Left ventricle myocardium inferior (tissue), 1 donor: ENCODE measurements at places on chromosomes 5 and 9. TPM values are rescaled to one million over a fixed set of nuclear protein-coding genes. Genes with fewer than 3 reads are reported as not detected.

Gene SHISAL2B
- not detected for total RNA-seq

Gene LSM11
- total RNA-seq: 1.3 TPM

Gene ARHGEF39
- 0.27 TPM for total RNA-seq

Gene SCAMP1
- total RNA-seq: 29.2 TPM

Gene CSNK1G3
- 27.6 TPM for total RNA-seq

Gene ATP10B
- total RNA-seq: not detected

Gene MAMDC2
- total RNA-seq: 9.0 TPM

Gene TPD52L3
- not detected for total RNA-seq

Gene SIT1
- not detected for total RNA-seq

Gene TMEM141
- total RNA-seq: 71.4 TPM

Gene KCNN2
- total RNA-seq: 7.2 TPM

Gene CIZ1
- total RNA-seq: 74.9 TPM

Gene NAIP
- total RNA-seq: 5.4 TPM

Gene PTGES
- total RNA-seq: 1.9 TPM

Gene SH3RF2
- 376 TPM for total RNA-seq

Gene TMEM8B
- 17.5 TPM for total RNA-seq

Gene DOLPP1
- 9.4 TPM for total RNA-seq

- DNase-seq: no peak
Measured at GRCh38 chr5:147857302-147858129, 21.0 kb upstream of the SCGB3A2 start.

DNA sequence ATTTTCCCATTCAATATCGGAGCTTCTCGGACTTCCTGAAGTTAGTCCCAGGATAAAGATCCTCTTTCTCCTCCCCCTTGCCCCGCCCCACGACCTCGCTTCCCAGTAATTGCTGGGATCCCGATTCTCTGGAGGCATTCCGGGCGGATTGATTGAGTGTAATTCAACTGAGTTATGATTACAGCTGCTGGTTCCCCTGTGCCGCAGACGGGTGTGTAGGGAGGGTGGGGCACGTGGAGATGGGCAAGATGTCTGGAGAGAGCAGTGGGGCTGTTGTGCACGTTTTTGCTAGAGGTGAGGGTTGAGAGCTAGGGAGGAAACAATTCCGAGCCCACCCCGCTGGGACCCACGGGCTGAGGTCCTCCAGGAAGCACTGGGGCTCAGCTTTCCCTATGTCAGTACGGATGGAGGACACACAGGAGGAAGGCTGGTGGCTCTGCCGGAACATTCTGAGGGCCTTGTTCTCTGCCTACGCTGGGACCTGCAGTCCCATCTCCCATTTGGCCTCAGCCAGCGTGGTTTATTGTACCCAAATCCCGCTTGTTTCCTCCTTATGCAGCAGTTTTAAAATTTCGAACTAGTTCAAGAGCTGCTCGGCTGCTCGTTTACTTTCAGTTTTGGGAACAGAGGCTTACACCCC, 2.4 kb upstream of the DMRT2 start:
- no peak for DNase-seq

DNA sequence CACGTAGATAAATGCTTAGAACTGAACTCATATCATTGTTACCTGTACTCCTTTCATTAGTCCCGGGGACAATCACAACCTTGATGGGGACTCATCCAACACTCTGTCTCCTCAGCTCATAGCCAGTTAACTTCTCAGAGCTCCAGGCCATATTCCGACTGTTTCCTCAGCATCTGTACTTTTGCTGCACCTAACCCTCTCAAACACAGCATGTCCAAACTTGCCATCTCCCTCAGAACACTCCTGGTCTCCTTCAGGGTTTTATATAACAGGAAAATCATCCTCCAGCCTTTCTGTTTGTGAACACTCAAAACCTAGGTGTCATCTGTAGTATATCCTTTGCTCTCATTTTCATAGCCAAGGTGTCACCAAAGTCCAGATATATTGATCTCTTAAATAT, 150.5 kb downstream of the CDH6 start:
- DNase-seq: no peak

DNA sequence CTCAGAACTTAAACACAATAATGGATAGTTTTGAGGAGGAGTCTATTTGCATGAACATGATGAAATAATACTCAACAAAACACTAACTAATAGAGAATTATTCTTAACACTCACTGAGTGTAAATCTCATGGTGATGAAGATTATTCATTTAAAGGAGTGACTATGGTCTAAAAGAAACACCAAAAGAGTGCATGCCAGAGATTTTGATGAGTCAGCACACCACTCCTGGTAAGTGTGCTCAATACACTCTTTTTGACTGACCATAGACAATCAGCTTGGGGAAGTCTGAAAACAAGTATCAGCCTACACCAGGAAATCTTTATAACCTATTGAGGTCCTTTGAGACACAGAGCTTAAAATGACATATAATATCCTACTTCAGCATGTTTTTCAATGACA, 6.8 kb upstream of the FST start:
- DNase-seq: no peak

DNA sequence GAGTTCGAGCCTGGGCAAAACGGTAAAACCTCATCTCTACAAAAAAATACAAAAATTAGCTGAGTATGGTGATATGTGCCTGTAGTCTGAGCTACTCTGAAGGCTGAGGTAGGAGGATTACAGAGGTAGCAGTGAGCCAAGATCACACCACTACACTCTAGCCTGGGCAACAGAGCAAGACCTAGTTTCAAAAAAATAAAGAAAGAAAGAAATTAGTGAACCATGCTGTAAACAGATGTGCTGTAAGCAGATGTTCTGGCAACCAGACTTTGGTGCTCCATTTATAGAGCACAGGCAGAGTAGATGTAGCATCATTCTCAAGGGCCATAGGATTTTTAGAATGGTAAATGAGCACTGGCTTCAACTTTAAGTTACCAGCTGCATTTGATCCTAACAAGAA, 115.4 kb downstream of the ST8SIA4 start:
- no peak for DNase-seq

- no peak for DNase-seq
Measured at GRCh38 chr9:118596374-118597015, 772.7 kb downstream of the BRINP1 start.

- DNase-seq: no peak
Measured at GRCh38 chr5:132886064-132886823, 12.8 kb downstream of the LEAP2 start.

GRCh38 chr5:139787257-139787567, 8.4 kb upstream of the PSD2 start:
- no peak for DNase-seq

DNA sequence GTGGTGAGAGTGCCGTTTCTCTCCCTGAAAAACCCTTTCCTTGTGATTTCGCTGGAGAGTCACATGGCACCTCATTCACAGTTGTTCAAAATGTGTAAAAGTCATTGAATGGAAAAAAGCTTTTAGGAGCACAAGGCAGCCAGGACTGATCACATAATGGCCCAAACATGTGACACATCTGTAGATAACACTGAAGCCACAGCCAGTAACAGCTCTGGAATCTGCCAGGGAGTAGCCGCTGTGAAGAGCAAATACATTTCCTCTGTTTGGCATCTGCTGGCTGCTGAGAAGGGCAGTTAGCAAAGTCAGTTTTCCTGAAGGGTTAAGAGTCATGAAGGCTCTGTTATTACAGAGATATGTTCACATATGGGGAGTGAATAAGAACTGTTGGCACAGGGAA, 271.8 kb downstream of the NNT start:
- no peak for DNase-seq

DNA sequence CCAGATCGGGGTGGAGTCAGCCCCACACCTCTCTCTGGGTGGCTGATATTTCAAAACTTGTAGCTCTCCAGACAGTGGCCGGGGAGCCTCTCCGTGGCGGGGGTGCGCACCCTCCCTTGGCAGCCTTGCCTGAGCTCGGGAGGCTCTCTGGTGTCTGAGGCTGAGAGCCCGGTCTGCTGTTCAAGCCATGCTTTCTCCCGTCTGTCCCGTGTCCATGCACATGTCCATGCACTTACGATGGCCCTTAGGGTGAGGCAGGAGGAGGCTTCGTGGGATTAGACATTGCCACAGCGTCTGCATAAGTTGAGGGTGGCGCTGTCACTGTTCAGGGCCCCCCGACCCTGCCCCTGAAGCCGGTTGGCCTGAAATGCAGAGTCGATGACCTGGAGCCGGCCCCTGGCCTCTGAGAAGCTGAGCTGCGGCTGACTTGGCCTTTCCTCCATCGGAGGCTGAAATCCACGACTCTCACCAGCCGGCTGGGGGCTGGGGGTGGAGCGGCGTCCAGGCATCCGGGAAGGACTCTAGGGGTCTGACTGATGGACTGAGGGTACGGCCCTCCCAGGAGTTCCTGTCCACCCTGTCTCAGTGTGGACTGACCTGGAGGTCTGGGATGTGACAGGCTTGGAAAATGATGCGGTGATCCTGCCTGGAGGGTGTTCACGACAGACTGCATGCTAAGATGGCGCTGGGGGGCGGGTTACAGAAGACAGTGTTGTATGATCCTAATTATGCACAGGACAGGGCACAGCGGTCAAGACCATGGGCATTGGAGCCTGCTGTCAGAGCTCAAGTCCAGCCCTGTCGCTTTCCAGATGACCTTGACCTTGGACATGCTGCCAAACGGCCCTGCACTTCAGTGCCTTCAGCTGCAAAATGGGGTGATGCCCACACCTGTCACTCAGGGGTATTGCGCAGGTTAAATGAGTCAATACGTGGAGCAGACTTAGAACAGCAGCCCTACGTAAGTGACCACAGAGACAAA, 18.3 kb upstream of the SLC2A6 start:
- no peak for DNase-seq

DNA sequence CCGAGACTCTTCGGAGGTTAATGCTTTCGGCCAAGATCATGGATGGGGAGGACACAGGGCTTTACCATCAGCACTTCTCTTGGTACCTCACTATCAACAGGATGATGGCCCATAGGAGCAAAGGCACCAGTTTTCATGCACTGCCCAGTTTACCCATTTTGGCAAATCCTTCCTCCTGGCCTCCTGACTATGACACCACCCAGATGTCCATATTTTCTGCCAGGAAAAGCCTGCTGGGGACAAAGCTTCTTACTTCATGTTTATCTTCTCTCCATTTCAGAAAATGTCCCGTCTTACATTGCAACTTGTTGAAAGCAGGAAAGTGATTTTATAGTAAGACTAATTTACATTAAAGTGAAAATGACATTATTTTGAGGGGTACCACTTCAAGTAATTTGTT, 61.4 kb upstream of the GAS1 start:
- DNase-seq: no peak

GRCh38 chr5:154253807-154254206, 63.3 kb downstream of the GALNT10 start:
- no peak for DNase-seq

- no peak for DNase-seq
Measured at GRCh38 chr9:98610711-98611110, 98.0 kb downstream of the GABBR2 start.

- DNase-seq: no peak
Measured at GRCh38 chr5:178241688-178242231, 9.2 kb upstream of the PHYKPL start.

DNA sequence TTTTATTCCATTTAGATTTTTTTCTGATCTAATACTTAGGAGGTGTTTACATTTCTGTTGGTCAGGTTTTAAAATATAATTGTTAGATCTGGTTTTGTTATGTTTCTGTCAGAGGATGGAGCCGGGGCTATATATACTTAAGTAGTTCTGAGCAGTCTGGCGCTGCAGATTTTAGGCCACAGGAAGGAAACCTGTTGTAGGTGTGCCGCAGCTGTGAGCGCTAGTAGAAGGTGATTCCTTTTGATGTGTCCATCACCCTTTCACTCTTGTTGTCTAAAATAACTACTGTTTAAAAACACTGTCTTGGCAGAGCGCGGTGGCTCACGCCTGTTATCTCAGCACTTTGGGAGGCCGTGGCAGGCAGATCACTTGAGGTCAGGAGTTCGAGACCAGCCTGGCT, 17.0 kb downstream of the ZBTB34 start:
- DNase-seq: no peak

GRCh38 chr5:179061025-179061424, 852 bp downstream of the ZNF354C start:
- no peak for DNase-seq

- DNase-seq: no peak
Measured at GRCh38 chr5:33527696-33528095, 86.9 kb downstream of the TARS1 start.

DNA sequence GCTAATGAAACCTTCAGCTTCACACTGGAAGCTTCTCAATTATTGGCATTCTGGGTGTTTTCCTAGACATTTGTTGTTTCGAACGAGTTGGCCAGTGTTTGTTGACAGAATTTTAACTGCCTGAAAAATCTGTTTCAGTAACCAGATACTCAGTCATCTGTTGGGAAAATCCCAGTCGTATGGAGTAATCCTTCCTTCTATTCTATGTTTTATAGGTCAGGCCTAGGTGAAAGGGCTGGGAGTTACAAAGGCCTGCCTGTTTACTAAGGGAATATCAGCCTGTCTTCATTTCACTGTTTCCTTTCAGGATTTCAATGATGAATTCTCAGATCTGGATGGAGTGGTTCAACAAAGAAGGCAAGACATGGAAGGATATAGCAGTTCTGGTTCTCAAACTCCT, 59.9 kb downstream of the GRAMD2B start:
- no peak for DNase-seq

GRCh38 chr9:96062854-96063253, 187.4 kb downstream of the ERCC6L2 start:
- DNase-seq: no peak

DNA sequence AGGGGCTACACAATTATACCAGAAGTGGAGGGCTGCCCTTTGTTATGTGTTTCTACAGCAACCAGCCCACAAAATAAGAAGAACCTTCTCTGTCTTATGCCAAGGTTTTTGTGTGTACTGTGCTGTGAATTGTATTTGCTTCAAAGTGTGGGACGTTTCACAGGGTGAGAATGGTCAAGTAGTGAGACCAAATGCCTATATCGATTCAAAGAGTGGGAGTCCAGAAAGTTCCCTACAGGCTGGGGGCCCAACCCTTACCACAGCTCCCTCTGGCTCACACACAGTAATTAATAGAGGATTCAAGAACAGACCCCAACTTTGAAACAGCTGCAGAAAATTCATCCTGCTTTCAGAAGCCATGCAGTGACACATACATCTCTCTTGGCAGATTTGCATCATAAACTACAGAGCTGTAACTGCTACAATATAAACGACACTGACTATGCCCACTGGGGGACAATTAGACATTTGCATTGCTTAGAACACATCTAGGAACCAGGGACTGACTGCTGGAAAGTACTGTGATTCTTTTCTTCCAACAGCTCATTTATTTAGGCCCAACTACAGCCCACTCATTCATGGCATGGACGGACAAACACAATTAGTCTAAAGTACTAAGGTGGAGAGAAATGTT, 12.8 kb downstream of the ENC1 start:
- no peak for DNase-seq

DNA sequence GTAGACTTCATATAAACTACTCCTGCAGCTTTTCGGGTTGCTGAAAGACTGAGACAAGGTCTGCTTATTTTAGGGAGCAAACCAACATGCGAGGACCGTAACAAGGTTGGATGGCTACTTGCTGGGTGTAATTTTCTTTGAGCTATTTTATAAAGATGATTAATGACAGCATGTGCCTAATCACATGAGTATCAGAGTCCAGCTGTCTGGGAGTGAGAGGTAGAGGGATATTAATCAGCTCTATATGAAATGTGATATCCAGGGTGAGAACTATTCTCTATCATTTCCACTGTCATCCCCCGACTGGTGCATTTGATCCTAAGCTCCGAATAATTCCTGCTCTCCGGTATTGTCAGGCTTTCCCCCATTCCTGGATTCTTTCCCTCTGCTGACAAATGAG, 193.8 kb upstream of the HMHB1 start:
- no peak for DNase-seq

GRCh38 chr9:93964685-93965084, 9.5 kb upstream of the BARX1 start:
- DNase-seq: no peak
